ENCODE measurements at places on chromosomes 13 and 19.
A peak's percentile ranks its signal among the peaks of the same experiment; 100 is the strongest.

DNA sequence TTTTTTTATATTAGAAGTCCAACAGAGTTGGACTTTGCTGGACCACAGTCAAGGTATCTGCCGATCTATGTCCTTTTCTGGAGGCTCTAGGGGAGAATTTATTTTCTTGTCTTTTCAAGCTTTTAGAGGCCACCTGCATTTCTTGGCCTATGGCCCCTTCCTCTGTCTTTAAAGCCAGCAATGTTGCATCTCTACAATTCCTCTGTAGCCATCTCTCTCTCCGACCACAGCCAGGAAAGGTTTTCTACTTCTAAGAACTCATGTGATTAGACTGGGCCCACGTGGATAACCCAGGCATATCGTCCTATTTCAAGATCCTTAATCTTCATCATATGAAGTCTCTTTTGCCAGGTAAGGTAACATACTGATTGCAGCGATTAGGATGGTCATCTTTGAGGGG is 43.5 kb upstream of the RGCC start:
- no peak for DNase-seq

GRCh38 chr19:19425170-19425875 is 19.8 kb downstream of the GATAD2A start:
- no peak for DNase-seq

- DNase-seq, result no peak
Observed at GRCh38 chr19:8050274-8051096, 2.1 kb upstream of the CCL25 start.

GRCh38 chr13:32968316-32968715 is 47.9 kb upstream of the KL start:
- DNase-seq, result no peak

GRCh38 chr19:19213426-19214158 is 1.8 kb downstream of the NCAN start:
- DNase-seq, result no peak

DNA sequence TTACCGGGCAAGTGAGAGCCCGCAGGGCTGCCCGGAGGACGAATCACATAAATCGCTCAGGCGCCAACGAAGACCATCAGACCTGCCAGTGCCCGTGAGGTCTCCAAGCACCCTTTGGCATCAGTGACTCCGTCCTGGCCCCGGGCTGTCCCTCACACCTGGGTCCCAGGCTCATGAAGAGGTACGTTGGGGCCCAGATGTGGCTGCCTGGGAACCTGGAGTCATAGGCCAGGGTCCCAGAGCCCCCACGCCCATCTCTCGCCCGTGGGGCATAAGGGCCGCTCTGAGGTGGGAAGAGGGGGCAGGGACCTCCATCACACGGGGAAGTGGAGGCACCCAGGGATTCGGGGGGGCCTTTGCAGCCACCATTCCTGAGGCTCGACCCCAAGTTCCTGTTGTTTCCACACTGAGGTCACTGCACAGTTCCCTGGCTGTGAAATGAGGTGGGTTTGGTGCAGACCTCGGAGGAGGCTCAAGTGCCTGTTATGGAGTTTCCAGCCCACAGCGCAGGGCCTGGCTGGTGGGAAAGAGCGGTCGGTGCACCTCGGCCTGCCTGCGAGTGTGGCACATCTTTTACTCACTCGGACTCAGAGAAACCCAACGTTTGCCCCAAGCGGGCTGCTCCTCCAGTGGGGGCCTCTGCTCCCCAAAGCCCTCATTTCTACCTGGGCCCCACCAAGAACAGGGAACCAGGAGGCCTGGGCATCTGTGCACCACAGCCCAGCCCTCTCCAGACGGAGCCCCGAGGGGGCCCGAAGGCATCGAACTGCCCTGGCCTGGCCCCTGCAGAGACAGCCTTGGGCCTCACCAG is 35.9 kb upstream of the C13orf46 start:
- no peak for DNase-seq

- DNase-seq, result no peak
Observed at GRCh38 chr19:36198119-36198518, 16.3 kb downstream of the ZNF565 start.

GRCh38 chr19:46951171-46951986 is 68.3 kb upstream of the NPAS1 start:
- DNase-seq, result no peak

DNA sequence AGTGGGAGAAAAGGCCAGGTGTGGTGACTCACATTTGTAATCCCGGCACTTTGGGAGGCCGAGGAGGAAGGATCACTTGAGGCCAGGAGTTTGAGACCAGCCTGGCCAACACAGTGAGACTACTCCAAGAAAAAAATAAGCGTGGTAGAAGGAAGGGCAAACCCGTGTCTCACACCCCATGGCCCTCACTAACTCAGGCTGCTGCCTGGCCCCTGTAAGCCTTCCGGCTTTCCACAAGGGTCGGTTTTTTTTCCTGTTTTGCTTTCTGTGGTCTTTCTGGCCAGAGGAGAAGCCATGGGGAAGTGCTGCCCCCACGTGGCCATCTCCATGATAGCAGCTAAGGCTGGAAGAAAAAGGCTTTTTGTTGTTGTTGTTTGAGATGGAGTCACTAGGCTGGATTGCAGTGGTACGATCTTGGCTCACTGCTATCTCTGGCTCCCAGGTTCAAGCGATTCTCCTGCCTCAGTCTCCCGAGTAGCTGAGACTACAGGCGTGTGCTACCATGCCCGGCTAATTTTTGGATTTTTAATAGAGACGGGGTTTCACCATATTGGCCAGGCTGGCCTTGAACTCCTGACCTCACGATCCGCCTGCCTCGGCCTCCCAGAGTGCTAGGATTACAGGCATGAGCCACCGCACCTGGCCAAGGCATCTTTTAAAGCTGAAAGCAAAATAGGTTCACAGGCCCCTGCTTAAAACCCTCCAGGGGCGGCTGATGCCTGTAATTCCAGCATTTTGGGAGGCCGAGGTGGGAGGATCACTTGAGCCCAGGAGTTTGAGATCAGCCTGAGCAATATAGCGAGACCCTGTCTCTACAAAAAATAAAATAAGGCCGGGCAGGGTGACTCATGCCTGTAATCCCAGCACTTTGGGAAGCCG is 7.5 kb upstream of the ARHGEF18 start:
- DNase-seq, result peak; percentile 59

DNA sequence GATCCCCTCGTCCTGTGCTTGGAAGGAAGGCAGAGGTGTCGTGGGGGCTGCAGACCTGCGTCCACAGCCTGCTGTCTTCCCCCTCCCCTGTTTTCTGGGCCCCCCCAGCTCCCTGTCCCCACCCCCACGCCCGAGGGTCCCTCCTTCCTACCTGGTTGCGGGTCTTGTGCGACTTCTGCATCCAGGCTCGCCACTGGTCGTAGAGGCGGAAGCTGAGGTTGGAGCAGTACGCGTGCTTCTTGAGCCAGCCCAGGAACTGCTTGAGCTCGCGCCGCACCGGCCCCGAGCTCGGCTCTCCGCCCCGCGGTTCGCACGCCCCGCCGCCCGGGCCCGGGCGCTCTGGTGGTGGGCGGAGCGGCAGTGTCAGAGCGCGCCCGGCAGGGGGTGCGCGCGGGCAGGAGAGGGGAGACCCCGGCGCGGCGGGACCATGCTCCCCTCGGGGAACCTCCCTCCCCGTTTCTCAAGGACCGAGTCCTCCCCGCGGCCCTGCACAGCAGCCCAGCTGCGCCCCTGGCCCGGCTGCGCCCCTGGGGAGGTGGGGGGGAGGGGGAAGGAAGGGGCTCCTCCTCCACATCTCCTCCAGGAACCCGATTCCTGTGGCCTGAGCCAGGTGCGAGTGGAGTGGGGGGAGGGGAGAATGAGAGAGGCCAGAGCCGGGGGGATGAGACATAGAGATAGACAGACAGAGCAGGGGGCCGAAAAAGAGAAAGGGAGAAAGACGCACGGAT is 5.7 kb downstream of the REX1BD start:
- DNase-seq, result peak; percentile 54
